ENCODE measurements at places on chromosomes 4 and X.

DNA sequence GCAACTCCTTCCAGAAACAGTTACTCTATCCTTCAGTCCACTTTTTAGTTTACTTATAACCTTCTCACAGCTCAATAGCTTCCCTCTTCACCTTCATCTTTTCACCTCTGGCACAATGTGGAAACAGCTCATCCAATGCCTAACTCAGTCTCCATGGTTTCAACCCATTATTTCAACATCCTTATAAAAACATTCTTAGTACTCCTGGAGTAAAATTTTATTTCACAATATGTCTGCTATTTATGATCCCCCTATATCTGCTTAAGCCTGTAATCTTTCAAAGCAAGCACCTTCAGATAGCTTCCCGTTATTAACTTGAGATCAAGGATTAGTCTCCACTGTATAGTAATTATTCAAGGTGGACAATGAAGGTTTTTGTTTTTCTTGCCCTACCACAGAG lies 156.3 kb downstream of the GASK1B start:
- H3K4me1 ChIP-seq: peaks cover 20% of the 10 kb centered on the region
- no peak for DNase-seq
- H3K36me3 ChIP-seq: no peaks in the 10 kb centered on the region
- no peaks in the 10 kb centered on the region for H3K27me3 ChIP-seq
- H3K27ac ChIP-seq: no peak overlapping the region
- no peak overlapping the region for H3K4me3 ChIP-seq

DNA sequence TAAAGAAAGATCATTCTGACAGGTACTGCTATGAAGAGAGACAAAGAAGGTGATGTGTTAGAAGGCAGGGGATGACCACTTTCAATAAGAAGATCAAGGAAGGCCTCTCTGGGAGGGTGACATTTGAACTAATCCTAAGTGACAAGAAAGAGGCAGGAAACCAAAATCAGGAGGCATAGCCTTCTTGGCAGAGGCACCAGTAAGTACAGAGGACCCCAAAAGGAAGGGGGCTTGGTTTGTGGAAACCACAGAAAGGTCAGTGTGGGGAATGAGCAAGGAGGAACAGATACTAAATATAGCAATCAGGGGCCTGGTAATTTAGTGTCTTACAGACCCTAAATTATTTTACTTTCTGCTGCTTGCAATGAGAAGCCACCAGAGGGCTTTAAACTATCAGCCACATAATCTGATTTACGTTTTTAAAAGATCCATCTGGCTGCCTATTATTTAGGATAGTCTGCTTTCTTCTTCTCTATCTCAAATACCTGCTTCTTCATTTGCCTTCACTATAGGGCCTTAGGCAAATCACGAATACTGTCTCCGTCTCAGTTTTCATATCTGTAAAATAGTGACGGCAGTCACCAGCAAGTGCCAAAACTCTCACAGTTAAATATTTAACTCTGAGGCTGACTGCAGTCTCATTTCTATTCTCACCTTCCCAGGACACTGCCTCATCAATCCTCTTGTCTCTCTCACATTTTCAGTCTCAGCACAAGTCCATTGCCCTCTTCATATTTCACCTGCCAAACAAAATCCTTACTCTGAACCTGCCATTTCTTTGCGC lies 16.7 kb downstream of the NR3C2 start:
- no peak for DNase-seq
- H3K36me3 ChIP-seq: no peaks in the 10 kb centered on the region
- no peaks in the 10 kb centered on the region for H3K4me1 ChIP-seq
- H3K4me3 ChIP-seq: no peak overlapping the region
- H3K27me3 ChIP-seq: no peaks in the 10 kb centered on the region

- no peaks in the 10 kb centered on the region for H3K4me1 ChIP-seq
- no peaks in the 10 kb centered on the region for H3K27me3 ChIP-seq
- H3K4me3 ChIP-seq: no peak overlapping the region
- H3K36me3 ChIP-seq: no peaks in the 10 kb centered on the region
Measured at GRCh38 chr4:173485164-173485563, 44.9 kb downstream of the HAND2 start.

DNA sequence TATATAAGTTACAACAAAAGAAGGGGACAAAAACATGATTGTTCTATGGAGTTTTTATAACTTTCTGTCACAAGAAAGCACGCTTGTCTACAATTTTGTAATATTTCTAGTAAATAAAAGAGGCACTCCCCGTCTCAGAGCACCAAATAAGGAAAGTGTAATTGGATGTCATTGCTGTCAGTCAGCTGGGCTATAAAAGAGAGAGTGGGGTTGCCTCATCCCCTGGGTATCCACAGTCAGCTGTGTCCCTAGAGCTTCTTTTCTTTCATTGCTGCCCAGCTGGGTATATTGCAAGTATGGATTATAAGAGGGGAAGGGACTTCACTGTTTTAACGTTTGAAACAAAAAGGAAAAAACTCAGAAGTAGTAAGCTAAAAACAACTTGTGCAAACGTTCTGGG lies 61.3 kb downstream of the NPNT start:
- H3K27me3 ChIP-seq: no peaks in the 10 kb centered on the region
- H3K4me1 ChIP-seq: no peaks in the 10 kb centered on the region
- no peak overlapping the region for H3K27ac ChIP-seq
- H3K4me3 ChIP-seq: no peak overlapping the region

DNA sequence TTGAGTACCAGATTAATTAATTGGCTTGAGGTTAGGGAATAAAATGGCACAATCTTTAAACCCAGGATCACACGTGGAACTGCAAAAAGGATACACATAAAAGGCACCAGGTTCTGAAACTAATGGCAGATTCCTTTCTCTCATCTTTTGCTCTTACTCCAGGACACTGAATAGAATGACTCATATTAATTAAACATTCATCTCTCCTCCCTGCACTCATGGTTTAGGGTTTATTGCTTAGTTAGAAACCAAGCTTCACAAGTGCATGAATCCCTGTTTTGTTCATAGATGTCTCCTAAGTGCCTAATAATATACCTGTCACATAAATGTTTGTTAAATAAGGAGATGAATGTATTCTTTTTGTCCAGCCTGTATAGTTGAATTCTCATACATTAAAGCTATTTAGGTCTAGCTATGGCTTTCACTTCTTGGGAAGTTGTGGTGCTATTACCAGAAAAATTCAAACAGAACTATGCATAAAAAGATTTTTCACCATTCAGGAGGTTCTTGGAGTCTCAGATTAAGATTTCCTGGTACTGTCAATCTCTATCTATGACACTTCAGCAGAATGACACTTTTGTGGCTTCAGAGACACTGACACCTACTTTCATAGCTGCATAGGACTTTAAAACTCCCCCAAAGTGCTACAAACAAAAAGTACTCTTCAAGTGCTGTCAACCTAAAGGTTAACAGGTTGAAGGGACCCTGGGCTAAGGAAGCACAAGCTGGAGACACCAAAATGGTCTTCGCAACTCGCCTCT lies 7.4 kb downstream of the CORIN start:
- no peak for DNase-seq
- peak overlapping the region; percentile 38 for H3K4me3 ChIP-seq
- peak overlapping the region; percentile 59 for H3K27ac ChIP-seq
- no peaks in the 10 kb centered on the region for H3K27me3 ChIP-seq
- H3K4me1 ChIP-seq: peaks cover 28% of the 10 kb centered on the region

- no peak for DNase-seq
- H3K36me3 ChIP-seq: no peaks in the 10 kb centered on the region
- H3K27ac ChIP-seq: no peak overlapping the region
- H3K4me3 ChIP-seq: no peak overlapping the region
- no peaks in the 10 kb centered on the region for H3K4me1 ChIP-seq
Measured at GRCh38 chrX:29903360-29903759, 312.0 kb upstream of the MAGEB2 start.

GRCh38 chr4:73152893-73153292 lies 83.4 kb upstream of the COX18 start:
- H3K27ac ChIP-seq: no peak overlapping the region
- DNase-seq: no peak
- peaks cover 59% of the 10 kb centered on the region for H3K36me3 ChIP-seq
- H3K27me3 ChIP-seq: no peaks in the 10 kb centered on the region

- no peaks in the 10 kb centered on the region for H3K36me3 ChIP-seq
- H3K27ac ChIP-seq: no peak overlapping the region
- H3K27me3 ChIP-seq: no peaks in the 10 kb centered on the region
Measured at GRCh38 chr4:139934708-139935195, 219.2 kb downstream of the MAML3 start.

- no peaks in the 10 kb centered on the region for H3K36me3 ChIP-seq
- H3K4me1 ChIP-seq: no peaks in the 10 kb centered on the region
- peaks cover 7% of the 10 kb centered on the region for H3K27me3 ChIP-seq
- no peak overlapping the region for H3K27ac ChIP-seq
- DNase-seq: no peak
Measured at GRCh38 chr4:6404611-6405396, 67.6 kb downstream of the PPP2R2C start.

GRCh38 chrX:149948016-149948415 lies 9.7 kb upstream of the EOLA2 start:
- no peak overlapping the region for H3K27ac ChIP-seq
- H3K36me3 ChIP-seq: no peaks in the 10 kb centered on the region
- DNase-seq: no peak
- H3K27me3 ChIP-seq: no peaks in the 10 kb centered on the region
- H3K4me3 ChIP-seq: no peak overlapping the region
- H3K4me1 ChIP-seq: no peaks in the 10 kb centered on the region

GRCh38 chrX:153611298-153612095 lies 12.6 kb upstream of the CCNQ start:
- H3K4me3 ChIP-seq: no peak overlapping the region
- no peak for DNase-seq
- H3K36me3 ChIP-seq: no peaks in the 10 kb centered on the region
- no peaks in the 10 kb centered on the region for H3K4me1 ChIP-seq
- H3K27me3 ChIP-seq: no peaks in the 10 kb centered on the region

DNA sequence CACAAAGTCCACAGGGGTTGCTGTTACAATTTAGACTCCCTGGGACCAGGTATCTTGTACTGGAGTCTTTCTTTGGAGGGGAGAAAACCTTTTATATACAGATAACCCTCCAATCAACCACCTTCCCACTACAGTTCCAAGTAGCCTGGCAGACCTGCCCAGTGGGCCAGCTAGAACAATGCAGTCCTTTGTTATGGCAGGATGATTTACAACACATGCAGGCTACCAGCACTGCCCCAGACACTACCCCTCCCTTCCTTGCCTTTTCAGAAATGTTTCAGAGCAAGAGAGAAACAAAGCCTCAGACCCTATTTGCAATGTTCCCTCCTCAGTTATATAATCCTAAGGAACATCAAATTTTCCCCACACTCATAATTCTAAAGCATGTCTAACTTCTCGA lies 11.1 kb downstream of the RASL11B start:
- DNase-seq: no peak
- H3K27me3 ChIP-seq: no peaks in the 10 kb centered on the region
- no peaks in the 10 kb centered on the region for H3K36me3 ChIP-seq
- H3K27ac ChIP-seq: peak overlapping the region; percentile 45
- peaks cover 29% of the 10 kb centered on the region for H3K4me1 ChIP-seq
- H3K4me3 ChIP-seq: no peak overlapping the region

- no peaks in the 10 kb centered on the region for H3K27me3 ChIP-seq
- H3K4me3 ChIP-seq: no peak overlapping the region
- H3K27ac ChIP-seq: no peak overlapping the region
- H3K36me3 ChIP-seq: no peaks in the 10 kb centered on the region
Measured at GRCh38 chrX:46531442-46531841, 13.8 kb downstream of the ZNF674 start.

DNA sequence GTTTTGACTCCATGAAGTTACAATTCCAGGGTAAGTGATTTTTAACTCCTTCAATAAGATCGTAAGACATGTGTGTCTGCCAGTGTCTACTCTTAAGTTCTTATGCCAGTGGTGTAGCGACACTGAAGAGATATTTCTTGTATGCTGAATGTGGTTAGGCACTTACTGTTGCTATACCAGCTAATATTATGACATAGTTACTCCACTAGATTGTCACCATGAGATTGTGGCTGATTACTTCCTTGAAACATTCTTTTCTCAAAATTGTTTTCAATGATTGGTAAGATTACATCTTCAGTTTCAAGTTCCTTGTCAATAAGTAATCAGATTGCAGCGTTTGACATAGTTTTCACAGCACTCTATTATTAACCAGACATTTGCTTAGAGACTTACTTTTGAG lies 60.6 kb upstream of the PAGE5 start:
- no peaks in the 10 kb centered on the region for H3K4me1 ChIP-seq
- H3K27me3 ChIP-seq: no peaks in the 10 kb centered on the region
- no peak for DNase-seq
- no peak overlapping the region for H3K4me3 ChIP-seq
- no peaks in the 10 kb centered on the region for H3K36me3 ChIP-seq

DNA sequence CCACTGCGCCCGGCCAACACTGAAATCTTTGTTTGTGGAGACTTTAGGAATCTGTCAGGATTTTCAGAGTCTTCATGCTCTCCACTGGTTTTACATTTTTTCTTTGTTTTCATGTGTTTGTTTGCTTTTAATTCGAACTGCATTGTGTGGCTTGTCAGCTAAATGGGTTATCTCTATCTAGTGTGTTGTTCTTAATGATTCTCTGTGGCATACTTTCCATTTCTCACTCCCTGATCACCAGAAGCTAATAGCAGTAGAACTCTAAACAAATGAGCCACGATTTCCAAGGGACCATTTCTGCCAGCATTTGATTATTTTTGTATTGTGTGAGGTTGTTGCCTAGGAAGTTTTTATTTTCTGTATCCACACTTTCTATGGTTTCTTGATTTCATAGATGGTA lies 352.4 kb downstream of the CAMK2D start:
- H3K27ac ChIP-seq: no peak overlapping the region
- no peak overlapping the region for H3K4me3 ChIP-seq
- no peak for DNase-seq
- H3K36me3 ChIP-seq: no peaks in the 10 kb centered on the region
- no peaks in the 10 kb centered on the region for H3K4me1 ChIP-seq

DNA sequence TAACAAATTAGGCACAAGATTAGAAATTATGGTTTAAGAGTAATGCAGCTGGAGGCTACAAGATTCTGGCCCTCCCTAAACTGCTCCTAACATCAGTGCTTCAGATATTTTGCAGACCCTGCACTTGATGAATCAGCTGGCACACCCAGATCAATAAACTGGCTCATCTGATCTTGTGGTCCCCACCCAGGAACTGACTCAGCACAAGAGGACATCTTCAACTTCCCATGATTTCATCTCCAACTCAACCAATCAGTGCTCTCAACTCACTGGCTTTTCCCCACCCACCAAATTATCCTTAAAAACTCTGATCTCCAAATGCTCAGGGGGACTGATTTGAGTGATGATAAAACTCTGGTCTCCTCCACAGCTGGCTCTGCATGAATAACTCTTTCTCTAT lies 21.7 kb upstream of the TMEM33 start:
- no peaks in the 10 kb centered on the region for H3K4me1 ChIP-seq
- DNase-seq: no peak
- no peaks in the 10 kb centered on the region for H3K36me3 ChIP-seq
- no peak overlapping the region for H3K27ac ChIP-seq

GRCh38 chrX:68686097-68686977 lies 38.9 kb downstream of the STARD8 start:
- H3K4me3 ChIP-seq: peak overlapping the region; percentile 48
